Thymus (tissue), 14 donors: ENCODE measurements at places on chromosomes 5 and 9.

- no peak for DNase-seq
Observed at GRCh38 chr9:37053684-37054362, 19.8 kb upstream of the PAX5 start.

DNA sequence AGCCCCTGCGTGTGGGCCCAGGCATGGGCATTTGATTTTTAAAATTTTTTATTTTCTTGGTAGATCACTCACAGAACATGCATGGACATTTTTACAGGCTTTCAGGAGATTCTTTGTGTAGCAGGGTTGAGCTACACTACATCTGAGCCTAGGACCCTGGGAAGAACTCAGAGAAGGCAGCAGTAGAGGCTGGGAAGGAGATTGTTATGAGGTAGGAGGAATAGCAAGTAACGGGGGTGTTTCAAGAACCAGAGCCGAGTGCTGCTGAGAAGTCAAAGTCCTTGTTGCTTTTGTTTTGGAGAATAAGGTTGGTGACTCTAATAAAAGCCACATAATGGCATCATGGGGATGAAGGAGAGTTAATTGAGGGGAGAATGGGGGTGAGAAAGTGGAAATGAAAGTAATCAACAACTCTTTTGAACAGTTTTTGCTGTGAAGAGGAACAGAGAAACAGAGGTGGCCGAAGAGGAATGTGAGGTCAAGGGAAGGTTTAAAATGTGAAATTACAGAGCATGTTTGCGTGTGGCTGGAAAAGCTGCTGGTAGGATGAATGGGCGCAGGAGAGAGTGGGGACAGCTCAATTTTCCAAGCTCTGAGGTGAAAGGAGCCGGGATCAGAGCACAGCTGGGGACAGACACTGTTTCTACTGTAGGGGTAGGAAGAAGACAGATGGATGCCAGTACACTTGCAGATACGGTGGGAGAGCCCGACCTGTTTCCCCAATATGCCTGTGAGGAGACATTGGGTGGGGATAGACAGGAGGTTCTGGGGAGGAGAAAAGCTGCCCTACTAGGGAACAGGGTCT lies 4.7 kb upstream of the PDLIM7 start:
- no peak for DNase-seq

DNA sequence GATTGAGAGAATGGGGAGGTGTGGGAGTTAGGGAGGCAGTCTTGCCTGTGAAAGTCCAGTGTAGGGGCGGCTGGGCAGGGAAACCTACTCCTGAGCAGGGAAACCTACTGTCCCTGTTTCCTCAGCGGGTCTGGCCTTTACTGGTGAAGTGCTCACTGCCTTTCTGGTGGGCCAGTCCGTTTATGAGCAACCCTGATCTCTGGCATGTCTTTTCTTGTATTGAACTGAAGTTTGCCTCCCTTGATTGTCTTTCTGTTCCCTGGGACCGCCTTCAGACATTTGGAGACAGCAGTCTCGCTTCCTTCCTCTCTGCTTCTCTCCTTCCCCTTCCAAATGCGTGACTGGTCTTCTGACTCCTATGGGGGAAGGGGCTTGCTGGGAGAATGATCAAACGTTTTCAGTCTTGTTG lies 2.9 kb downstream of the SNX18 start:
- DNase-seq: no peak

- DNase-seq: no peak
Observed at GRCh38 chr9:88775037-88775471, 216.2 kb upstream of the S1PR3 start.

DNA sequence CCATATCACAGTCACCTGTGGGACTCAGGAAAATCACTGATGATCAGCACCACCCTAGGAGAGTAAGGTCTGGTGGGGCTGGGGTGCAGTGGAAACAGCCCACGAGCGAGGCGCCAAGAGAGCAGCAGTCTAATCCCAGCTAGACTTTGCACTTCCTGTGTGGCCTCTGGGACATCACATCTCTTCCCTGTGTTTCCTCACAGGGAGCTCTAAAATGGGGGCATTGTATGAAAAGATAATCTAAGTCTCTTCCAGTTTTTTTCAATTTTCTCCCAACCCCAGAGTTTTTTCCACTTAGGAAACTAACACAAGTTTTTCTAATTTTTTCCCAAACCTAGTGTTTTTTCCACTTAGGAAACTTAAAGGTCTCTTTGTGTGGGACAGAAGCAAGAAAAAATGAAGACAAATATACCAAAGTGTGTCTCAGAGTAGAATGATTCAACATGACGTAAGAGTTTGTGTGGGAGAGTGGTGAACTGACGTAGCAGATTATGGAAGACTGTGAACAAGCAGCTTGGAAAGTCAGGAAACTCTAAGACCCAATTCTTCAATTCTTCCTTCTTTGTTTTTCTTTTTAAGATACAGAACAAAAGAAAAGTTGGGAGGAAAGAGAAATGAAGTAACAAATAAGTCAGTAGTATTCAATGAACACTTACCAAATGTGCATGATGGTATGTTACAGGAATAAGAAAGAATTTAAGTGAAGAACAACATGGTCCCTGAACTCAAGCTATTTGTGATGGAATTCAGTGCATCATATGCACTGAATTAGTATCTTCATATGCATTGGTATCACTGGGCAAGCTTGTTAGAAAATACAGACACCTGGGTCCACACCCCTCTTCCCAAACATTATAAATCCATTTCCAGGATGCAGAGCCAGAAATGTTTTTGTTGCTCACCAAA lies 51.3 kb downstream of the LHFPL2 start:
- DNase-seq: no peak

- DNase-seq: no peak
Observed at GRCh38 chr9:14029806-14030374, 284.1 kb downstream of the NFIB start.
